ENCODE measurements at places on chromosomes 5 and 9. TPM values are rescaled to one million over a fixed set of nuclear protein-coding genes. Genes with fewer than 3 reads are reported as not detected.

- no peak for DNase-seq
Measured at GRCh38 chr5:66558560-66558959, 37.6 kb upstream of the MAST4 start.

DNA sequence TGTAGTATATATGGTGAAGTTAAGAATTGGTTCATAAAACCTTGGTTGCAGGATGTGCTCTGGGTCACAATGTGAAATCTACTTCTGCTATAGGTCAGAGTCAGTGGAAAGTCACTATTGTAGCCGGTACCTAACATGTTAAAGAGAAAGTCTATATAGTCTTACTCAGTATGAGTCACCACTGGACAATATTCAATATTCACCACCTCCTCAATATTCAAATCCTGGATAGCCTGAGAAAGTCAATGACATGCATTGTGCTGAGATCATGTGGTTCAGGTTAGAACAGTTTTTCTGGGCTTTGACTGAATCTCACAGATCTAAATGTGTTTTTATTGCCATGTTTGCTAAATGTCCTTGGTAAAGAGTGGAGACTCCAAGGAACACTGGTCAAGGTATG is 108.8 kb downstream of the HMHB1 start:
- DNase-seq, result peak; percentile 56

DNA sequence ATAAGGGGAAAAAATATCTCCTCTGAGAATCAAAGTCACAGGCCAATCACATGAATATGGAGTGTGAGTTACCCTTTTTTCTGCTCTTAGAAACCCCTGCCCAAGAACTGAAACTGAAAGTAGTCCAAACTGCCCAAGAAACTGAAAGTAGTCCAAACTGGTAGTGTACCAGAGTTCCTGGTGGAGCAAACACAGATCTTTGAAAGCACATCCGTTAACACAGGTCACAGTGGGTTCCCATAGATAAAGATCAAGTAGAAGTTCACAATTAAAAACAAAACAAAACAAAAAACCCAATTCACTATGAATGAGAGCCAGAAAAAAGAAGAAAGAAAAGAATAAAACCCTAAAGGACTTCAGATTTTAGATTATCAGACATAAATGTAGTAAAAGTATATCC is 332.4 kb upstream of the EFNA5 start:
- DNase-seq, result peak; percentile 62

DNA sequence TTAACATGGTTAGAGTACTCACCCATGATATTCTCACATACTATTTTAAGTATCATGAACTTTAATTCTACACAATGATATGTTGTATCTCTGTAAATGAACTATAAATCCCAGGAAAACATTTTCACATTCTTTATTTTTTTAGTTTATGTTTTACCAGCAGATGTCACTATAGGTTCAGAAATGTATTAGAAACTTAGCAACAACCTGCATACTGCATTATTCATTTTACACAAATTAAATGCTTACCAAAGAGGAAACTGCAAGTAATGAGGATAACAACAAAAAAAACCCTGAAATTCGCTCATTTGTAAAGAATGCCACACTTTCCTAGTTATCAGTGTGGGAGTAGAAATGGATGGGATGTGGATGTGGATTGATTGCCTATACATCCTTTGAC is 217.5 kb upstream of the OTULINL start:
- DNase-seq, result peak; percentile 35

- DNase-seq, result peak; percentile 46
Measured at GRCh38 chr5:78253201-78253600, 41.3 kb downstream of the AP3B1 start.

GRCh38 chr9:75147638-75148037 is 59.3 kb downstream of the OSTF1 start:
- DNase-seq, result peak; percentile 6

DNA sequence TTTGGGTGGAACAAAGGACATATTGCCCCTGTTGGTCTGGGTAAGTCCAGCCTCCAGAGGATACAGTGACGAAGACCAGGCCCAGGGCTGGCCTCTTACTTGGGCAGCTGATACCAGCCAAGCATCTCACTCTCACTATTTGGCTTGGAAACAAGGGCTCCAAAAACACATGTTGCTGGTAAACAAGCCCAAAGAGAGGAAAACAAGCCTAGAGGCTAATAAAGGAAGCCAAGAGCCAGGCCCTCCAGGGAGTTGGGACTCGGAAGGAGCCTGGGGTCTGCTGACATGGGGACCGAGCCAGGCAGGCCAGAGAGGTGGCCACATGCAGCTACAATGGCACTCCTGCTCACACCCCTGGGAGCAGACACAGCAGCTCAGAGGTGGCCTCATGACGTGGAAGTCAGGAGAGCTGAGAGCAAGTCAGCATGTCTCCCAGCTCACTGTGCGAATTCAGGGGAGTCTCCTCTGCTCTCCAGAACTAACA is 5.7 kb downstream of the SPARC start:
- peak; percentile 61 for DNase-seq

DNA sequence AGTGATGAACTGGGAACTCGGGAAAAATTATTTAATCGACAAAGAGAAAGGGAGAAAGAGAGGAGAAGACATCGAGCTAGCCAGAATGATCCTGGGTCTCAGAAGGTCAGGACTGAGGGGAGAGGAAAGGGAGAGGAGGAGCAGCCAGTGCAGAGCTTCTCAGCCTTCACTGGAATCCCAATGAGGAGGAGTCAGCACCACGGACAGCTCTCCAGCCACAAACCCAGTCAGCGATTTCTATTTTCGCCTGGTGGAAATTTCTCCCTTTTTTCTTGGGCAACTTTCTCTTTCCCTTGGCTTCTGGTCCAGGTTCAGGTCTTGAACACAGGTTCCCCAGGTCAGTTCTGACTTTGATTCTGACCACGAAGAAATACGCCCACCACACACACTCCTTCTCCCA is 1.6 kb upstream of the BRINP1 start:
- peak; percentile 35 for DNase-seq

DNA sequence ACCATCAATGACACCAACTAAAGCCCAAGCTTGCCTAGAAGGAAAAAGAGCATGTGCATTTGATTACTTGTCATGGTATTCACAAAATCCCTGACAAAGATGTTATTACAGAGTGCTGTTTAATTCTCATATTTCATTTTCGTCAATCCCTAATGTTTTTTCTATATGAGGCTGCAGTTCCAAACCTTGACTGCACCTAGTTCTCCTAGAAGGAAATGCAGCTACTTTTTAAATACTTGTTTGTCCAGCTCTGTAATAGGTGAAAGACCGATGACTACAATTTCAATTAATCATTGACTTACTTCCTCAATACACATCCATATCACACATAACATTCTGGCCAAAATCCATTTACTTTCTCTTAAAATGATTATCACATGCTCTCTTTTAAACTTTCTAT is 28.1 kb downstream of the CEMIP2 start:
- DNase-seq, result no peak

DNA sequence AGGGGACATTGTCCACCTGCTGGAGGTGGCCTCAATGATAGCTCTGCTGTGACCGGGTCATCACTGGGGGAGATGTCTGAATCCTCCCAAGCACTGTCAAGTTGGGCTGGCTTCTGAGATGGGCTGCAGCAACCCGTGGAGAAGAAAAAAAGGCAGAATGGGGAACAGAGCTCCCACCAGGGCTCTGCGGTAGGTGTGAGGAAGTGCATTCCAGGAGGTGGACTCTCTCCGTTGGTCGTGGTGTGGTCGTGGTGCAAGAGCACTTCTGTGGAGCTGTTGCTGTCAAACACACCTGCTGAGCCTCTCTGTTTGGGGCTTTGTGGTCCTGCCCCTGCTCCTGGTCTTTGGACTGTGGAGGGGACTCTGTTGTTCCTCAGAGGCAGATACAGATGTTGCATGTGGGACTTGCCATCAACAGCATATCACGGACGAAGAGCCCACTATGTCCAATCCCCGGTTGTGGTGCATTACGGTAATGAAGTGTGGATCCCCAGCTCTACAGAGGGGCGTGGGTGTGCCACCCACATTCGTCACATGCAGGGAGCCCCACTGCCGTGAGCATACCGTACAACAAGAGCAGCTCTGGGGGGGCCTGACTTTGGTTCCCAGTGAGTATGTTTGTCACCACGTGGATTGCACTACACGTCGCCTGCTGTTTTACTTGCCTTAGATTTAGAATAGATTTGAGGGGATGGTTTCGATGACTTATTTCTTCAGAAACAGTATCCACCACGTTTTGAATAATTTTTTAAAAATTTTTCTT is 36.0 kb upstream of the PITX1 start:
- DNase-seq, result no peak

DNA sequence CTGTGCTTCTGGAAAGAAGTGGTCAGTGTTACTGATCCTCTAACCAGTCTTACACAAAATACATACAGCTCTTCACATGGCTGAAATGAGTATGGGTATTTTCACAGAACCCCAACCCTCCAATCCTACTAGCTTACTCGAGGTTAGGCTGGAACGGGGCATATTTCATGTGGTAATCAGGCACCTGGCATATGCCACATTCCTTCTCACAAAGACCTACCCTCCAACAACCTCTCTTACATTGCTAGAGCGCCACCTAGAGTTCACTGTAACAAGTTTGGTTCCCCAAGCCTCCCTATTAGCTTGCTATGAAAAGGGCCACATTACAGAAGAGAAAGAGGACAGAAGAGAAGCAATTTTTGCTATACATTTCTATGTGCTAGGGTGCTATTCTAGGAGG is 597.3 kb downstream of the PRELID2 start:
- DNase-seq, result peak; percentile 77

DNA sequence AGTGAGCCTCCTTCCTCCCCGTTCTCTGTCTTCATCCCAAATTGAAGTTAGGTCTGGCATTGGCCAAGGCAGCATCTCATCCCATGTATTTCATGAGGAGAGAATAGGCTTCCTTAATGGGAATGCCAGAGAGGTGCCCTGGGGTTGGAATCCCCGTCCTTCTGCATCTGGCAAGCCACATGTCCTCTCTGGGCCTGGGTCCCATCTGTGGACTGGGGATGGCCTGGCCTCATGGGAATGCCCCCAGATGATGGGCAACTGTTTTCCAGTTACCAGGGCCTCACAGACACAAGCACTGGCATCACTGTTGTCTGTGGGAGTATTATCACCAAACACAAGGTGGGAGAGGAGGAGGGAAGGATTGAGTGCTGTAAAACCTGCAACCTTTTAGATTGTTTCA is 153.9 kb downstream of the FSTL4 start:
- DNase-seq, result no peak

DNA sequence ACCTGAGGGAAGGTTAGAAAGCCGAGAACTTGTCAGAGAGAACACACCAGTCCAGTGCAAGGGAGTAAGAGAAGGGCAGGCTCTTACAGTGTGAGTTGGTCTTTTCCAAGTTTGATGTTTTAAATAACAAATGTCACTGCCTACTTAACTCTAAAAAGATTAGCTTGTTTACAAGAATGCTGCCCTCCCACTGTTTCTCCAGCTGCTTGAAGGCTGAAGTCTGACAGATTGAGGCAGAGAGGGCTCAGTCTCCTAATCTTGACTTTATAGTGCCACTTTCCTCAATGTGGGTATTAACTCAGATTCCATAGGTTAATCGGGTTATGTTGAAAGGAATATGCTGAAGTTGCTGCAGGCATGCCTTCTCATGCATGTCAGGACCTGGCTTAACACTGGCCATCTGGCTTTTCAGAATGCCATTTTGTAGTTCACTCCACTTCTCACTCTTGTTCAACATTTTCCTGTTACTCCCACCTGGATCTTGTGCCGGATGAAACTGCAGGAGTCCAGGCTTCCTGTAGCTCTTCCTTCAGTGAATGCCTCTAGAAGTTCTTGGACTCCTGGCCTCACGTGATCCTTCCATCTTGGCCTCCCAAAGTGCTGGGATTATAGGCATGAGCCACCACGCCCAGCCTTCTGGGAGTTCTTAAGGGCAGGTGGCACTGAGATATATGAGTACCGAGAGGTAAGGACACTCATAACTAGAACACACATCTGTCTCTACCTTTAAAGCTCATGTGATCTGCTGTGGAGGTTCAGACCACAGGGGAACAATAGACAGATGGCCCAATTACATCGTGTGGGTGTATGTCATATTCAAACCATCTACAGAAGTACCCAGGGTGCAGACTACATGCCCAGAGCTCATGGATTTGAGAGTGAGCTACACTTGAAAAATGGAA is 249.7 kb downstream of the ARHGAP26 start:
- no peak for DNase-seq

DNA sequence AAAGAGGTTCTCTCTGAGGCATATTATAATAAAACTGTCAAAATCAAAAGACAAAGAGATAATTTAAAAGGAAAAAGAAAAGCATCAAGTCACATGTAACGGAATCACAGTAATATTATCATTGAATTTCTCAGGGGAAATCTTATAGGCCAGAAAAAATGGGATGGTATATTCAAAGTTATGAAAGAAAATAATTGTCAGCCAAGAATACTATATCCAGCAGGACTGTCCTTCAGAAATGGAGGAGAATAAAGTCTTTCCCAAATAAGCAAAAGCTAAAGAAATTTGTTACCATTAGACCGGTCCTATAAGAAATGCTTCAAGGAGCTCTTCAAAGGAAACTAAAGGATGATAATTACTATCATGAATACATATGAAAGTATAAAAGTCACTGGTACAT is 342.0 kb upstream of the GRAMD2B start:
- DNase-seq, result no peak

- no peak for DNase-seq
Measured at GRCh38 chr9:137956688-137957385, 79.3 kb downstream of the CACNA1B start.

- no peak for DNase-seq
Measured at GRCh38 chr5:117893211-117893610, 1095.1 kb downstream of the DTWD2 start.

DNA sequence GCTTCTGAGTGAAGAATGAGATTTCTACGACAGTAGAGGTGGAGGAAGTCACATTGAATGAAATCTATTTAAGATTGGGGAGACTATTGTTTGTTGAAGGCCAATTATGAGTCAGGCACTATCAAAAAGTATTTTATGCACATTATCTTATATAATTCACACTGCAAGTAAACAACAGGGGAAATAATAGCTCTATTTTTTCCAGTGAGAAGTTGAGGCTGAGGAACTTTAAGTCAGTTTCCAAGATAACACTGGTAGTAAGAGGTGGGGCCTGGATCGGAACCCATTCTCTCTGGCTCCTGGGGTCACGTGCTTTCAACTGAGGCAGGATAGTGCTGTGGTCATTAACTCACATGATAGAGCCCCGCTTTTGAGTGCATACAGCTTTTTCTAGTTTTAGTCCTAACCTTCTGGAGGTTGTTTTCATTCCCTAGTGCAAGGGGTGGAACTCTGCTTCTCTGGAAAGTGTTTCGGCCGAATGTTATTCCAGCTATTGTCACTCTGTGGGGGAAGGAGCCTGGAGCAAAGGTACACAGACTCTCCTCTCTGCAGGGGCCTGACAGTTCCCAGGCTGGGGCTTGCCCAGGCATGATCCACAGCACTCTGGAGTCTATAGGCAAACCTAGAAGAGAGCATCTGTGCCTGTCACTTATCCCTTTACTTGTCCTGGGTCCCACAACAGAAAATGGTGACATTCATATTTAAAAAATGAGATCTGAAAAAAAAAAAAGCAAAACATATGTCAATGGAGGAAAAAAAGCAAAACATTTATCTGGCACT is 352.4 kb upstream of the ACTBL2 start:
- peak; percentile 48 for DNase-seq

NFIB gene
- total RNA-seq, result 111 TPM

SH3TC2 gene
- total RNA-seq, result 4.1 TPM

TMEM252 gene
- total RNA-seq, result not detected

ROR2 gene
- 26.5 TPM for total RNA-seq

SCGB3A2 gene
- total RNA-seq, result not detected

IL33 gene
- 73.9 TPM for total RNA-seq

NAIP gene
- total RNA-seq, result 4.3 TPM
